ENCODE measurements at places on chromosomes 4 and X. TPM values are rescaled to one million over a fixed set of nuclear protein-coding genes. Genes with fewer than 3 reads are reported as not detected.

Gene TKTL1
- 4.7 TPM for total RNA-seq

Gene BRCC3
- 30.3 TPM for total RNA-seq

Gene STK32B
- total RNA-seq = not detected

Gene SORBS2
- 0.21 TPM for total RNA-seq

Gene RRAGB
- 11.9 TPM for total RNA-seq

Gene MBNL3
- total RNA-seq = 29.6 TPM

Gene PTCHD1
- not detected for total RNA-seq

Gene SPATA4
- not detected for total RNA-seq

Gene GAB3
- total RNA-seq = 14.7 TPM

Gene TRIM75
- not detected for total RNA-seq

Gene APBB2
- 0.92 TPM for total RNA-seq

Gene XK
- not detected for total RNA-seq

Gene TMEM255A
- 1.2 TPM for total RNA-seq

Gene STATH
- not detected for total RNA-seq

Gene CSAG1
- not detected for total RNA-seq

Gene SPANXN4
- total RNA-seq = not detected

Gene SPIN2B
- 10.4 TPM for total RNA-seq

Measured in naive thymus-derived CD4-positive, alpha-beta T cell (primary cell).